ENCODE measurements at places on chromosomes 11 and 22.

- no peak for DNase-seq
These were observed 158.8 kb downstream of the CACNA1I start for GRCh38 chr22:39729141-39729934.

DNA sequence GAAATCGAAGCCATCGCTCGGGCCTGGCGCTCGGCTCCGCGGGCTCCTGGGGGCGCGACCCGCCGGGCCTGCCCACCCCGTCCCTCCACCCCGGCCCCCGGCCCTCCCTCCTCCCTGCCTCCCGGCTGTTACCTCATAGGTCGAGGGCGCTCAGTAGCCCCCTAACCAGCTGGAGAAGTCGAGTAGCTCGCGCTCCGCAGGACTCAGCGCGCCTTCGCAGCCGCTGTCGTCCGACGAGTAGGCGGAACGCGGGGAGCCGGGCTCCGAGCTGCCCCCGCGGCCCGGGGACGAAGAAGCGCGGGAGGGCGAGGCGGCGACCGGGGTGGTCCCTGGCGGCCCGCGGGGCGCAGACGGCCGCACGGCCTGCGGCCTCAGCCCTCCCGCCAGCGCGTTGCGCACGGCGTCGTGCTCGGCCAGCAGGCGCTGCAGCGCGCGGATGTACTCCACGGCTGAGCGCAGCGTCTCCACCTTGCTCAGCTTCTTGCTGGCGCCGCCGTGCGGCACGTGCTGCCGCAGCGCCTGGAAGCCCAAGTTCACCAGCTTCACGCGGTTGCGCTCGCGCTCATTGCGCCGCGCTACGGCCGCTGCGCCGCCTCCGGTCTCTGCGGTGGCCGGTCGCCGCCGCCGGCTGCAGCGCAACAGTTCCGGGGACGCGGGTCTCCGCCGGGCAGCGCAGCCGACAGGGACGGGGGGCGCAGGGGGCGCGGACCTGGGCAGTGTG, 627 bp downstream of the ASCL2 start:
- DNase-seq: peak; percentile 22

DNA sequence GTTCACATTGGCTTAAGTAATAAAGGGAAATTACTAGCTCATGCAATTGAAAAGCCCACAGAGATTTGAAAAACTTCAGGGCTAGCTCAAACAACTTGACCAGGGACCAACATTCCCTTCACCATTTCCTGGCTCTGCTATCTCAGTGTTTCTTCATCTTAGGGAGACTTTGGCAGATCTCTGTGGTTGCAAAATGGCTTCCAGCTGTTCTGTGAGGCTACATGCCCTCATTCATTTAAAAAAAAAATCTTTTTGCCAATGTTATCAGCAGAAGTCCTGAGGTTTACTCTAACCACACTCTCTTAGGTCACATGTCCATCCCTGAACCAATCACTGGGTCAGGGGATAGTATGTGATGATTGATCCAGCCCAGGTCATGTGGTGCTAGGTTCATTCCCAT, 13.9 kb upstream of the RASSF10 start:
- DNase-seq: no peak

DNA sequence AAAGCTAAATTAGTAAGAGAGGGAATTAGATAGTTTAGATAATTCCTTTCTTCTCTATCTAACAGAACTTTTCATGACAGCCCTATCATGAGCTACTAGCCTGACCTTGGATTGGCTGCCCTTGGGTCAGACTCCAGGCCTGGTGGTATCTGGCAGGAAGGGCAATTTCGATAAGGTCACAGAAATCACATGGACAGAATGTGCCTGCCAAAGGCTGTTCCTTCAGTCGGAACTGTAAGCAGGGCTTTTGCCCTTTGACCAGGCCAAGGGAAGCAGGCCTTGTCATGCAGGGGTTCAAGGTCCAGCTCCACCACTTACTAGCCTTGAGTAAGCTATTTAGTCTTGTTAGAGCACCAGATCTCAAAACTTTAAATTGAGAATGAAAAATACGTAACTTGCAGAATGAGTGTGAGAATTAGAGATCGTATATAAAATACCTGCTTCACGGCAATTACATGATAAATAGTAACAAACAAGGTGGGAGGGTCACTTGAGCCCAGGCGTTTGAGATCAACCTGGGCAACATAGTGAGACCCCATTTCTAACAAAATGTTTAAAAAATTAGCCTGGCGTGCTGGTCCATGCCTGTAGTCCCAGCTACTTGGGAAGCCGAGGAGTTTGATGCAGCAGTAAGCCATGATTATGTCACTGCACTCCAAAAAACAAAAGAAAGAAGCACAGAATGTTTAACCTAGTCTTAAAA, 60.8 kb upstream of the SC5D start:
- no peak for DNase-seq

DNA sequence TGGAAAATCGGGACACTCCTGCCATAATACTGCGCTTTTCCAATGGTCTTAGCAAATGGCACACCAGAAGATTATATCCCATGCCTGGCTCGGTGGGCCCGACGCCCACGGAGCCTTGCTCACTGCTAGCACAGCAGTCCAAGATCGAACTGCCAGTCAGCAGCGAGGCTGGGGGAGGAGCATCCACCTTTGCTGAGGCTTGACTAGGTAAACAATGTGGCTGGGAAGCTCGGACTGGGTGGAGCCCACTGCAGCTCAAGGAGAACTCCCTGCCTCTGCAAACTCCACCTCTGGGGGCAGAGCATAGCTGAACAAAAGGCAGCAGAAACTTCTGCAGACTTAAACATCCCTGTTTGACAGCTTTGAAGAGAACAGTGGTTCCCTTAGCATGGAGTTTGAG, 15.6 kb downstream of the PTH start:
- no peak for DNase-seq

GRCh38 chr11:12410006-12410728, 32.8 kb downstream of the PARVA start:
- DNase-seq: no peak

- DNase-seq: no peak
These were observed 712 bp downstream of the UPK3A start for GRCh38 chr22:45285263-45286058.

DNA sequence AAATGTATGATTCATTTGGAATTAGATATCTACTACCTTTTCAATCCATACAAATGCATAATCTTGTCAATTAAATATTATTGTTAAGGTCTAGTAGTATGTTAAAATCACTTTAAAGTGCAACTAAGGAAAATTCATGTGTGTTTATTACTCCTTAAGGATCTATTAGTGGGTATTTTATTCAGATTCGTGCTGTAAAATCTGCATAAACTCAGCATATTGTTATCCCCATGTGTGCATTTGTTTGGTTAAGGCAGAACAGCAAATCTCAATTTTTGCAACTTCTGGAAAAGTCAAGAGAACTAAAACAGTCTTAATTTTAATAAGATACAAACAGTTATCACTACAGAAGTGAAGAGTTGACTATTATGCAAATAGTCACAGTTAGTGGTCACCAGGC, 234.5 kb downstream of the SOX6 start:
- no peak for DNase-seq

GRCh38 chr11:114622858-114623257, 27.3 kb upstream of the NXPE4 start:
- DNase-seq: no peak

DNA sequence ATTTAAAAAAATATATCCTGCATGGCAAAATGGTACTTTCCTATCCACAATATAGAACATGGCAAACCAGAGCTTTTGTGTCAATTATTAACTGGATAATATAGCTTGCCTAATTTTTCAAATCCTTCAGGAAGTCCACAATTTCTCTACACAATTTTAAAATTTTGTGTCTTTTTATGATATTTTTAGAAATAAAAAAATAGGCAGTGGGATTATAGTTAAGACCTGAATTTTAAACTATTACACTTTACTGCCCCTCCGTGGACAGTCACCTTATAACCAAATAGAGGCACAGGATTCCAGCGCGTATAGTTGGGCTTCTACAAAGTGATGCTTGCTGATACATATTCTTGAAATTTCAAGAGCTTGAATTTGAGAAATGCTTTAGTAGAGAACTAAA, 2.1 kb upstream of the DMC1 start:
- peak; percentile 50 for DNase-seq

DNA sequence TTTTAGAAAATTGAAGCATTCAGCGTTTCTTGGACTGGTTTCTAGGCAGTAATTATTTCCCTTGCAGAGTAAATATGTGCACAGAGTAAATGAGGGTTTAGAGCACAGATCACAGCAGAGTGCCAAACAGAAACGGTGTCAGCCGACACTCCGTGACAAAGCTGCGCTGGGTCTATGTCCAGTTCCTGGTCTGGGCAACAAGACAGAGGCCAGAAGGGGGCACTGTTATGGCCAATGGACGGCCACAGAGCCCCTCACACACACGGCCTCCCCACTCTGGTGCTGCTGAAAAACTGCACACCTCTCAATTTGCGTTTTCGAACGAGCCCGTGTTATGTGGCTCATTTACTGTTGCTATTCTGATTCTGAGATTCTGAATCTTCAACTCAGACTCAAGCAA, 180.7 kb downstream of the MPPED1 start:
- no peak for DNase-seq

- DNase-seq: no peak
These were observed 16.9 kb downstream of the TSPAN4 start for GRCh38 chr11:859394-860131.

GRCh38 chr11:18384157-18384641, 10.2 kb upstream of the LDHA start:
- peak; percentile 21 for DNase-seq

- no peak for DNase-seq
These were observed 18.8 kb upstream of the SLC36A4 start for GRCh38 chr11:93216511-93217101.

GRCh38 chr11:18608376-18608775, 8.8 kb downstream of the MISFA start:
- DNase-seq: no peak

DNA sequence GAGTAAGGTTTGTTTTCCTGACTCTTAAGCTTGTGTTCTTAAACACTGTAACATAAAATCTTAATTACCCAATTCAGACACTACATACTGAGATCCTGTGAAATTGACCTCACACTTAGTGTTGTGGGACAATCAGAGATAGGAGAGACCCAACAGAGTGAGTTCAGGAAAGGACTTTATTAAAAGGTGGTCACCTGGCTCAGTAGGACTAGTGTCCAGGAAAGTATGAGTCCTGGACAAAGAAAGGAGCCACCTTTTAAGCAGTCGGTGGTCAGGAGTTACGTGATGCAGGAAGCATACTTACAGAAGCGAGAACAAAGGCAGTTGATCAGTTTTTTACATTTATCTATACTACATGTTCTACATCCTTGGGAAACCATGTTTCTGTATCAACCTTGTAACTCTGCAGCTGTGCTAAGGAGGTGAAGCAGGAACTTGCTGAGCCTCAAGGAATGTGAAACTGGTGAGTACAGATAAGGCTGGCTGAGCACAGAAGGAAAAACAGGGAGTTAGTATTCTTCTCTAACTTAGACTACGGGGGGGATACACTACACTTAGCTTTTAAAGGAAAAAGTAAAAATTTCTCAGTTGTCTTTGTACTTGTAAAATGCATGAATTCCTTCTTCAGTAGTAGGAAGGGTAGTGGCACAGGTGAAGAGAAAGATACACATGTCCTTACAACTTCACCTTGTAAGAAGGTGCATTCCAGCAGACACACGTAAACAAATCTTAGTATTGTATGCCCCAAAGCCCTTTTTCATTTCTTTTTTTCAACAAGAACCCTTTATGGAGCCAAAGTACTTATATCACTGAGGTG, 15.1 kb downstream of the OR51E1 start:
- no peak for DNase-seq

- no peak for DNase-seq
These were observed 102.1 kb downstream of the C11orf91 start for GRCh38 chr11:33598426-33599069.

DNA sequence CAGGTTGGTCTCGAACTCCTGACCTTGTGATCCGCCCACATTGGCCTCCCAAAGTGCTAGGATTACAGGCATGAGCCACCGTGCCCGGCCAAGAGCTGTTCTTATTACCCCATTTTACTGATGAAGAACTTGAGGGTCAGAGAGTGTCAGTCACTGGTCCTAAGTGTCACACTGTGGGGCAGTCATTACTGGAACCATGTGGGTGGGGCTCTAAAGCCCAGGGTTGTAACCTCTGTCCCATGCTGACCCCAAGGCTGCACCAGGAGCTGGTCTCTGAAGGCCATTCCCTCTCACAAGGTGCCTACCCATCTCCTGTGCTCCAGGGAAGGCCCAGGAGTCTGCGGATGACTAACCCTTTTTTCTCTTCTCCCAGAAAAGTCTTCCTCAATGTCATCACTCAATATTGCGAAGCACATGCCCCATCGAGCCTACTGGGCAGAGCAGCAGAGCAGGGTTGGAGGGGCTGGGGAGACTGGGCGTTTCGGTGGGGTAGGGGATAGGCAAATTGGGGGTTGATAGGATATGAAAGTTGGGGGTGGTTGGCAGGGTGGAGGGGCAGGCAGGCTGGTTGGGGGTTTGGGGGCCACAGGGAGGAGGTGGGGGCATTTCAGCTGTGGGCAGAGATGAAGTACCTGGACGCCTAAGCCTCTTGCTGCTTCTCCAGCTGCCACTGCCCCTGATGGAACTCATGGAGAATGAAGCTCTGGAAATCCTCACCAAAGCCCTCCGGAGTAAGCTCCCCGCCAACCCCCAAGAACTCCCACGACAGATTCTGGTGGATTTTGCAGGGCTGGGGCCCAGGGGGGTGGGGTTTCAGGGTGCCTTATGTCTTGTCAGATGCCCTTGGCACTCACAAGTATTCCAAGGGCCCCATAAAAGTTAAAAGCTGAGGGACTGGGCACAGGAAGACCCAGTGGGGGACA, 2.0 kb upstream of the ESRRA start:
- DNase-seq: no peak

DNA sequence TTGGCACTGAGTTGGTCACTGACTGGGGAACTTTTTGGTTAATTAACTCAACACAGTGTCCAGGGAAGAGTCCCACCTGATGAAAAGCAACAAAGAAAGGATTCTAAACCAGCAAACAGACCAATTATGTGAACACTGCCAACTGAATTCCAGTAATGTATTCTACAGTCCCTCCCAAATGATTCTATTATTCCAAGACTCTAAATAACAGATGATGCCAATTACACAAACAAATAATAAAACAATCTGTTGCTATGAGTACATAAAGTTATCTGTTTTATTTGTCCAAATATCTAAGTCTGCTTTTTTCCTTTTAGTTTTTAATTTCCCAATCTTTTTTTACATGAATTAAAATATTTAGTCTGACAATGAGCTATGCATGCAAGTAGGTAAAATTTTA, 98.3 kb upstream of the TP53AIP1 start:
- no peak for DNase-seq

- DNase-seq: no peak
These were observed 5.2 kb downstream of the APOL1 start for GRCh38 chr22:36257948-36258670.

DNA sequence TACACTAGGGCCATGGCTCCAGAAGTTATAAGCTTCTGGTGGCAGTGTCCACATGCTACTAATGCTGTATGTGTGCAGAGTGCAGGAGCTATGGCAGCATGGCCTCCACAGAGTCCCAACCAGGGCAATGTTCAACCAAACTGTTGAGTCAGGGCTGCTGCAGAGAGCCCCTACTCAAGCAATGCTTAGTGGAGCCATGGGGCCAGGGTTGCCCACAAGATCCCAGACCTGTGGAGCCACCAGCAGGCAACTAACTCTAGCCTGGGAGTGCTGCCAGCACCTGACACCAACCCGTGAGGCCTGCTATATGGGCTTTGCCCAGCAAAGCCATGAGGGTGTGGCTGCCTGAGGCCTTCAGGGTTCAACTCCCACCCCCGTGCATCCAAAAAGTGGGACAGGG, 655.2 kb downstream of the TBC1D22A start:
- DNase-seq: no peak

- DNase-seq: no peak
These were observed 22.1 kb downstream of the NECTIN1 start for GRCh38 chr11:119706887-119707286.

Measured in CD4-positive, alpha-beta T cell treated with Interleukin-6 at 100 ng/mL for 8 hours (primary cell).